Stimulated activated CD4-positive, alpha-beta T cell treated with anti-CD3 and anti-CD28 coated beads, Interleukin-1b, Interleukin-23, amount 100 ng/mL, for 24 hours (primary cell): ENCODE measurements at places on chromosomes 5 and 9.

DNA sequence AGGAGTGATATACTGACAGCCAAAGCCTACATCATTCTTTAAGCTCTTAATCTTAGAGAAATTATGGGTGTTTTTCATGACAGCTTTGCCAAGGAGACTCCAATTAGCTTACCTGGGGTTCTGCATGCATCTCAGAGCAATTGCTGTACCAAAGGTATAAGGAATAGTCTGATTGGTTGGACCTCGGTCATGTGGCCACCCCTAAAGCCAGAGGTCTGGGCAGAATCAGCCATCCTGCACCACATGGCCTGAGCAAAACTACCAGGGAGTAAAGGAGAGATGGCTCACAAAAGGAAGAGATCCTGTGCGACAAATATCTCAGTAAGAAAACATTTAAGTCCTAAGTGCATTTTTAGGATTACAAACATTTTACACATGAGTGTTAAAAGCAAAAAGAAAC, 25.6 kb downstream of the SH3RF2 start:
- no peak for DNase-seq

GRCh38 chr5:150122158-150122510, 33.5 kb downstream of the PDGFRB start:
- DNase-seq, result no peak

- no peak for DNase-seq
Measured at GRCh38 chr5:143793249-143793648, 18.7 kb upstream of the HMHB1 start.

- no peak for DNase-seq
Measured at GRCh38 chr5:58885260-58885659, 302.4 kb downstream of the RAB3C start.

DNA sequence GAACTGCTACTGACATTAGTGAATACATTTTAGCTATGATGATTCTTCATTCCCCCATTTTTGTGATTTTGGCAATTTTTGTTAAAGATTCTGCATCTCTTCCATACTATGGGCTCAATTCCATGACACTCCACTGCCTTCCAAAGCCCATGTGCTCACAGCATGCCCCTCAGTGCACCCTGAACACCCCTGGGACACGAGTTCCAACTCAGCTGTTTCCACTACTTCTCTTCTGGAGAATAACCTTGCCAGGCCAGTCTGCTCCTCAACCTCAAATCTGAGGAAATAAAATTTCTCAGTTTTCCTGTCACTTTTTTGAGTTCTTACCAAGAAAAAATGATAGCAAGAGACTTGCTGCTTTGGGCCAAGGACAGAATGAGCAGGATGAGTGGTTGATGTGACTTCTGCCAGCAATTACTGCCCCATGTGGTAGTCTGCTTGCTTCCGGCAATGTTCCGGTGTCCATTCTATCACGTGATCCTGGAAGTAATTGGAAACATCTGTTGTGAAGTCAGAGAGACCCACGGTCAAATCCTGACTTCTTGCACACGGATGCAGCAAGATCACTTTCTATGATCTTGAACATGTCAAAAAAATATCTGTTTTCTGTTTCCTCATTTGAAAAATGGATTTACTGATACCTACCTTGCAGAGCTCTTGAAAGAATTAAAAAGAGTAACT, 58.3 kb downstream of the EGFLAM start:
- no peak for DNase-seq

GRCh38 chr9:131621551-131622358, 76.4 kb downstream of the PRRT1B start:
- DNase-seq, result no peak

GRCh38 chr5:126395198-126395597, 28.0 kb upstream of the GRAMD2B start:
- no peak for DNase-seq

DNA sequence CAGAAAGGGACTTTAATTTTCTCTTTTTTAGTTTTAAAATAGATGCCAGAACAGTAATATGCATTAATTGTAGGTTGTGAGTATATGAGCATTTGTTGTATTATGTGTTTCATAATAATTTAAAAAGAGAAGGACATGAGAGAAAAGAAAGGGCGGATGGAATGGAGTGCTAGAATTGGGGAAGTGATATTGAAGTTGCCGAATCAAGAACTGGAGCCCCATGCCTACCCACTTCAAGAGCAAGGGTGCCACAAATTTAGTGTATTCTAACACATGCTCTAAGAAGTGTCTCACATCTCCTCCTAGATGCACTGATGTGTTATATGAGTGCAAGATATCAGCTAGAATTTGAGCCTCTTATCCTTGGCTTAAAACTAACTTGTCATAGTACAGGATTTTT, 43.6 kb upstream of the FYB1 start:
- no peak for DNase-seq

DNA sequence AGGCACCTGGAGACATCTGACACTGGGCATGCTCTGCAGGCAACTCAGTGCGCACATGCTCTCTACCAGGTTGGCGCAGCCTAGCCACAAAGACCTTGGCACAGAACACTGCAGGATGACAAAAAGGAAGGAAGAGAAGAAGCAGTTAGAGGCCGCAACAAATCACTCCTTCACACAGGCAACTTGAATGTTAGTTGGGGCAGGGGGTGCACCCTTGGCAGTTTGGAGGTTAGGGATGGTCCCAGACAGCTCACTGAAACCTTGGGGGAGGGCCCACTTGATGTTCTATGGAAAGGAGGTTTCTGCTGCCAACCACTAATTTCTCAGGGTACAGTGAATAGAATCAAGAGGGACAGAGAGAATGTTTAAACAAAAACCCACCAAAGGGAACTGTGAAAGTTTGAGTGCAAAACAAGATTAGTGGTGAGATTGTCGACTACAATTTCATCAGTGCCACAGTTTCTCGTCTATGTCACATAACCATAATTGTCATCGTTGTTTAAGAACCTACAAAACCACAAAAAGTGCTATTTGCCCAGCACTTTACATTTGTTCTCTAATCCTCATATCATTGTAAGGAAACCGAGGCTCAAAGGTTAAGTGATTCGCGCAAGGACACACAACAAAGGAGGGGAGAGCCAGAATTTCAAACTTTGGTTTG, 48.7 kb downstream of the FBXW11 start:
- DNase-seq, result peak; percentile 17

DNA sequence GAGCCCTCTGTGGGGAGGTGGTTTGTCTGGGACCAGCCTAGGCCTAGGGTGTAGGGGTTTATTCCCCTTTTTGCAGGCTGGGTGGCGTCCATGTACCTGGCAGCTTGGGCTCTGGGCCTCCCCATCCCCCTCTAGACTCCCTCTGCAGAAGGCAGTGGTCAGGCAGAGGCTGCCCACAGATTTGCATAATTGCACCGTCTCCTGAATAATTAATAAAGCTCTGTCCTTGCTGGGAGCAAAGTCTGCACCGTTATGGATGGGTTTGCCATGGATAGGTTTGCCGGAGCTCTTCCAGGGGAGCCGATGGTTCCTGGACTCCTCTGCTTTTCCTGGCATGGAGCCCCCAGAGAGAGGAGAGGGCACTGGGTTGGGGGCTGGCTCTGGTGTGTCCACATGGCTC, 60.4 kb downstream of the DAB2IP start:
- DNase-seq, result no peak

DNA sequence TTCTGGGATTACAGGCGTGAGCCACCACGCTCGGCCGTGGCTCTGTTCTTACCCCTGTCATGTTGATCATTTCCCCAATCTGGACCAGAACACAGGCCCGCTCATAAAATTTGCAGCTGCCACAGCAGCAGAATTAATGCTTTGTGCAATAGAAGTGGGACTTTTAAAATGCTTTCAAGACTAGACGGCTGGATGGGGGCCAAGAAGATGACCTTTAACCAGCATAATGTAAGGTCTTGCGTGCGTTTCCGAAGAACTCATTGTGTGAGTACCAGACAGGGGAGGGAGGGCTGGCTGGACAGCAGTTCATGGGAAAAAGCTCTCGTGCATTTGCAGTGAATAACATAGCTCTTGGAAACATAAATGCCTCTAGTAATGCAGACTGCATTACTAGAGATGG, 3.5 kb upstream of the WDR38 start:
- no peak for DNase-seq

GRCh38 chr9:18299449-18299848, 174.5 kb upstream of the ADAMTSL1 start:
- DNase-seq, result no peak

DNA sequence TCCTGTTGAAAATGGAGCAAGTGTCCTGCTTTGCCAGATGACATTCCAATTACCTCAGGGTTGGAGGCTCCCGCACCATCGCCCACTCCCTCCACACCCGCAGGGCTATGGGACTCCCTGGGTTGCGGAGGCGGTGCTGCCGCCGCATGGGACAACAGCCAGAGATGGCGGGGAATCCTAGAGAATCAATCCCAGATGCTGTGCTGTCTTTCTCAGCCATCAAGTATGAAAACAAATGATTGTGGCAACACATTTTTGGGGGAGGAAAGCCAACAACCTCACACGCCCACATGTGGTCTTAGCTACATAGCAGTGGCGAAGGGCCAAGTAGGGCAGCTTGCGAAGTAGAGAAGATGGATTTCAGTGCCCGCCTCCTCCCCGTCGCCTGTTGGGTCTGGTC, 46.7 kb downstream of the IL31RA start:
- DNase-seq, result no peak

GRCh38 chr9:110812886-110813285, 144.3 kb downstream of the MUSK start:
- DNase-seq, result no peak

DNA sequence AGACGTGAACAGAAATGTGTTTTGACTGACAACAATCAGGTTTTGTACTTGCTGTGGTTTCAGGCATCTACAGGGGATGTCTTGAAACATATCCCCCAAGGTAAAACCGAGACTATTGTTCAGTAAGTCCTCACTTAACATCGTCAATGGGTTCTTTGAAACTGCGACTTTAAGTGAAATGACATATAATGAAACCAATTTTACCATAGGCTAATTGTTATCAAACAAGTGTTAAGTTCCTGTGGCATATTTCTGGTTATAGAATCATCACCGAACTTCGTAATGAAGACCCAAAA, 16.4 kb upstream of the OMD start:
- no peak for DNase-seq

DNA sequence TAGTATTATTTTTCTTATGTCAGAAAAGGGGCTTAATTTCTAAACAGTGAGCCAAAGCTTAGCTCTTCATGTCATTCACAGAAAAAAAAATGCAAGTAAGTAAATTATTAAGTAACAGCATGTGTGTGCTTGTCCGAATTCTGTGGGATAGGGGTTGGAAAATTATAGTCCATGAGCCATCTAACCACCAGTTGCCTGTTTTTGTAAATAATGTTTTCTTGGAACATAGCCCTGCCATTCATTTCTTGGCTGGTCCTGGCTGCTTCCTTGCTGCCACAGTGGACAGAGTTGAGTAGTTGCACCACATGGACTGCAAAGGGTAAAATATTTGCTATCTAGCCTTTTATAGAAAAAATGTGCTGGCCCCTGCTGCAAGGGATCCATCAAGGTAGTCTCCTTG, 513.7 kb upstream of the WWC1 start:
- no peak for DNase-seq

- DNase-seq, result no peak
Measured at GRCh38 chr5:14305045-14305444, 161.9 kb downstream of the TRIO start.

- DNase-seq, result no peak
Measured at GRCh38 chr9:133167769-133168168, 4.1 kb upstream of the GBGT1 start.

DNA sequence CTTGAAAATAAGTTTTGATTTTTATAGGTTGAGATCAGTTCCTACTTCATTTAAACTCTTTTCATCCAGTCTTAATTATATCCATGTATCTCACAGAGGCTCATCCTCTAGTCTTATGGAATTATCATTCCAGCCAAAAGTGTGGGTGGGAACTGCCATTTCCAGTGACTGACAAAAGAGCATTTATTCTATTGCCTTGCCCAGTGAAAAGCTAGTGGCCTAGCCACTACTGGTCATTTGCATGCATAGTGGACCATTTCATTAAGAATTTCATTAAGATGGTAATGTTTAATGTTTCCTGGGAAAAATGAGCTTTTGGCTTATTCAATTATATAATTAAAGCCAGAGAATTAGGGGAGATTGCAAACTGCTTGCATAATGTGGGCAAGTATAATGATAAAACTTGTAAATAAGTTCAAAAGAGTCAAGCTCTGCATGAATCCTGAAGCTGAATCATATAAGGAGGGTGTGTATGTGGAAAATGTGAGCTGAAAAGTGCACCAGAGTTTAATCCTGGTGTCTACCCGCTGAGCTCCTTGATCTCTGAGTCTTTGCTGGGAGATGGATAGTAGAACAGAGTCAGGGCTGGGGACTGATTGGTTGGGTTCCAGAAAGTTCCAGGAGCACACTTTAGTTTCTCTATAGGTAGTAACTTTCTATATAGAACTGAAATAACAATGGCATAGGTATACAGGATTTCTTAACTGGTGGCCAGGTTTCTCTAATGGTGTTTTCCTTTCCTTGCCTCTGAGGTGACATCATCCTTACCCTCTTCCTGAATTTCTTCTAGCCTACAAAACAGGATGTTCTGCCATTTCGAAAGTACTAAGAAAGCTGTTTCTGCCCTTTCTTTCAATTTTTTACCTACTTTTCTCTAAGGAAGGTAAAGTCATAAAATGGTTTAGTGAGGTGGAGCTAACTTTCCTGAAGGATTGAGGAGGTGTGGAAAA, 78.5 kb downstream of the KIF4B start:
- DNase-seq, result no peak

DNA sequence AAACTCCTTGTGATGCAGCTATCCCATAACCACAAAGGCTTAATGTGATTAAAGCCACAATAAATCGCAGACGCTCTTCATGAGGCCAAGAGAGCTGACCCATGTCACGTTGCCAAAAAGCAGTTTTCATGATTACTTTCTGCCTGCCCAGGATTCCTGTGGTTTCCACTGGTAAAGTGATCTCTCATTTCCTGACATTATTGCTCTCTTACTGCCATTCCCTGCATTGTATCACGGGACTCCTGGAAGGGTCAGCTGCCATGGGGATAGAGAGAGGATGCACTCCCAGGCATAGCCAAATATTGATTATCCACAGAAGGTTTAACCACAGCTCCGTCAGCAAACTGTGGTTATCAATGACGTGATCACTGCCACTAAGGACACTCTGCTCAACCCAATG, 103.8 kb upstream of the SLC1A3 start:
- no peak for DNase-seq

DNA sequence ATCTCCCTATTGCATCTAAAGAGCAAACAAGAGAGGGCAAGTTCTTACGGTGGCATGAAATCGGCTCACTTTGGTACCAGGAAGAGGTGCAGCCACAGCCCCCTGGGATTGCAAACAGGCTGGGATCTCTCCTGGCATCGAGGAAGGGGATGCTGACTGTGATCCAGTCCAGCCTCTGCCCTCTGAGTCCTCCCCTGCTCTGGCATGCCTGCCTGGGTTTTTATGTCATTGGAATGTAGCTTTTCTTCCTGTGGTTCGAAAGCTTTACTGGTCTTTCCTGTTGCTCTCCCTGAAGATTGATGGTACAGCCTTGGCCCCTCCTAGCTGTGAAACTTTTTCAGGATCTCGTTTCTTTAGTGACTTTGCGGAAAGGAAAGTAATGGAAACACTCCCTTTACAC, 6.6 kb downstream of the SLC46A2 start:
- no peak for DNase-seq

GRCh38 chr5:59562756-59563389, 330.7 kb downstream of the PDE4D start:
- no peak for DNase-seq
